GM23248 (cell line): ENCODE measurements at places on chromosomes 16 and 17. TPM values are rescaled to one million over a fixed set of nuclear protein-coding genes. Genes with fewer than 3 reads are reported as not detected.

DNA sequence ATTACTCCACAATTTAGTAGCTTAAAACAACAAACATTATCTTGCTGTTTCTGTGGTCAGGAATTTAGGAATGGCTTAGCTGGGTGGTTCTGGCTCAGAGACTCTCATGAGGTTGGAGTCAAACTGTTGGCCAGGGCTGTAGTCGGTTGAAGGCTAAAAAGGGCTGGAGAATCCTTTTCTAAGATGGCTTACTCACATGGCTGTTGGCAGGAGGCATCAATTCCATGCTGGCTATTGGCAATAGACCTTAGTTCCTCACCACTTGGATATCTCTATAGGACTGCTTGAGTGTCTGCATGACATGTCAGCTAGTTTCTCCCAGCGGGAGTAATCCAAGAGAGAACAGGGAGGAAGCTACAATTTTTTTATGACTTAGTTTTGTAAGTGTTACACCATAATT, 6.6 kb upstream of the EFCAB13 start:
- H3K27me3 ChIP-seq, result no peaks in the 10 kb centered on the region
- peak overlapping the region; percentile 71; the same call in 1 of the 2 replicates for H3K27ac ChIP-seq
- H3K4me1 ChIP-seq, result peaks cover 36% of the 10 kb centered on the region

The MT1M gene
- total RNA-seq, result 3.8 and 8.2 TPM in 2 replicates

- peaks cover 9% of the 10 kb centered on the region for H3K4me1 ChIP-seq
- DNase-seq, result no peak
Observed at GRCh38 chr16:3025032-3026002, 1.5 kb downstream of the THOC6 start.

GRCh38 chr16:583815-584591, 5.9 kb upstream of the RAB40C start:
- no peaks in the 10 kb centered on the region for H3K36me3 ChIP-seq
- no peak overlapping the region for H3K27ac ChIP-seq
- H3K4me1 ChIP-seq, result 0 out of 2 replicates have a peak, but pooled peaks cover 5% of the 10 kb centered on the region
- DNase-seq, result no peak
- no peaks in the 10 kb centered on the region for H3K27me3 ChIP-seq

The SLC52A1 gene
- 0.22 TPM in 1 of 2 replicates, not detected in the other for total RNA-seq

DNA sequence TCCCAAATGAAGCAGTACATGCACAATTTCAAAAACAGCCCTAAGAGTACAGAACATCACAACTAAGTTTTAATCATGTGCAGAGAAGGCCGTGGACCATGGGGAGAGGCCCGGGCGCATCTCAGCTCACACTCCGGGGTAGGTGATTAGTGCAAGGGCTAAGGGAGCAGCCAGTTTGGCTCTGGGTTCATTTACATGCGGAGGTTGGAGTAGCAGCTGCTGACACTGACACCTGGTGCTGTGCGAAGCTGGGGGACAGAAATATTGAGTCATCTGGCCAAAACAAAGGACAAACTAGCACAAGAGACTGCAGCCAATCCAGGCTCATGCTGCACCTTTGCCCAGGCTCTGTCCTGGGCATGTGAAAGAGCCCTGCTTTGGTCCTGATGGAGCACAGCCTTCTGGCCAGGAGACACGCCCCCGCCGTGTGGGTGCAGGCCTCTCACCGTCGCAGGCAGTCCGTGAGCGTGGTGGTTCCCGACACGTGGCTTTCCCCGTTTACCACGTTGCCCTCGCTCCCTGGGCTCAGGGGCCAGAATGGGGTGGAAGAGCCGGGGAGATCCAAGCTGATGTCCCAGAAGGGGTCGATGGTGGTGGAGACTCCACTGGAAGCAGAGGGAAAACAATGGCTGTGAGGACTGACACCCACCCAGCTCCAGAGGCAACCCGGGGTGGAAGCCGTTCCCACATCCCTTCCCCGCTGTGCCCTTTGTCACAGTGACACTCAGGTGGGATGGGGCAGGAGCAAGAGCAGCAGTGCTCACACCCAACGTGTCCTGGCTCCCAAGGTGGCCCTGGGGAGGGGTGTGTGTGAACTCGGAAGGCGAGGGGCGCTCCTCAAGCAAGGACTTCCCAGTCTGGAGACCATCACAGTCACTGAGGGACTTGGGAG, 31.9 kb downstream of the USP22 start:
- H3K27ac ChIP-seq, result no peak overlapping the region
- H3K4me1 ChIP-seq, result no peaks in the 10 kb centered on the region
- DNase-seq, result no peak
- H3K27me3 ChIP-seq, result no peaks in the 10 kb centered on the region
- H3K4me3 ChIP-seq, result no peak overlapping the region
- peaks cover 84% of the 10 kb centered on the region for H3K36me3 ChIP-seq

- H3K27ac ChIP-seq, result no peak overlapping the region
- peak; percentile 72 for DNase-seq
- peaks cover 10% of the 10 kb centered on the region; the same call in 1 of the 2 replicates for H3K27me3 ChIP-seq
- no peaks in the 10 kb centered on the region for H3K4me1 ChIP-seq
- H3K36me3 ChIP-seq, result no peaks in the 10 kb centered on the region
Observed at GRCh38 chr17:10337976-10338375, 34.8 kb downstream of the MYH13 start.

DNA sequence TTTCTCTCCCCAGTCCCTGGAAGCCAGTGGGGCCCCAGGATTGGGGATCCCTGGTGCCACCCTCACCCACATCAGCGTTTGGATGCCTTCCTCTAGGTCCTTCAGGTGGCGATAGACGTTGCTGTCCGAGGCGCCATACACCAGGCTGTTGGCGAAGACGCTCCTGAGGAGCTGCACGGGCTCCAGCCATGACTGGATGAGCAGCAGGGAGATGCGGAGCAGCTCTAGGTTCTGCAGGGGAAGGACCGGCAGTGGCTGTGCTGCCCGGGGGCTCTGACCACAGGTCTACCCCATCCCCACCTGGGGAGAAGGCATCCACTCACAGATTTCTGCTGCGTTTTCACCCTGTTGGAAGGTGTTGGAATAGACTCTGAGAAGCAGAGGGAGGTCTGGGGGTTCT, 1.0 kb downstream of the GH2 start:
- H3K4me1 ChIP-seq, result no peaks in the 10 kb centered on the region
- no peak overlapping the region for H3K27ac ChIP-seq
- H3K27me3 ChIP-seq, result no peaks in the 10 kb centered on the region
- H3K4me3 ChIP-seq, result no peak overlapping the region

- peaks cover 5% of the 10 kb centered on the region; the same call in 1 of the 2 replicates for H3K4me1 ChIP-seq
- H3K36me3 ChIP-seq, result no peaks in the 10 kb centered on the region
- H3K27ac ChIP-seq, result no peak overlapping the region
- H3K27me3 ChIP-seq, result no peaks in the 10 kb centered on the region
- H3K4me3 ChIP-seq, result no peak overlapping the region
- peak; percentile 18 for DNase-seq
Observed at GRCh38 chr17:1030684-1031532, 34.0 kb downstream of the TIMM22 start.

DNA sequence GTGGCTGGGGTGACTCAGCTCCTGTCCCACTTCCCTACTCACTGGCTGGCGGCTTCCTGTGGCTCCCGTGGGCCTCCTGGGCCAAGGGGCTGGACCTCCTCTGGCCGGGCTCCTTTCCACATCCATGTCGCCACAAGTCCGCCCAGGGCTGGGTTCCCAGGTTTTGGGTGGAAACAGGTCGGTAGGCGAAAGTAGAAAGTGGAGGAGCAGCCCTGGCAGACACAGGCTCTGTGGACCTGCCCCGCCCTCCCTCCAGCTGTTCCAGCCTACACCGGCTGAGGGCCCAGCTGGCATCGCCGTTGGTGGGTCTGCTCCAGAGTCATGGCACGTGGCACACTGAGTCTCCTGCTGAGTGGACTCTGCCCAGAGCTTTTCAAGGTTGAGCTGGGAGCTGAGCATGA, 28.7 kb downstream of the GSE1 start:
- H3K4me3 ChIP-seq, result no peak overlapping the region
- DNase-seq, result peak; percentile 64
- no peaks in the 10 kb centered on the region for H3K27me3 ChIP-seq
- H3K4me1 ChIP-seq, result 0 out of 2 replicates have a peak, but pooled peaks cover 3% of the 10 kb centered on the region
- no peak overlapping the region for H3K27ac ChIP-seq
- H3K36me3 ChIP-seq, result no peaks in the 10 kb centered on the region

DNA sequence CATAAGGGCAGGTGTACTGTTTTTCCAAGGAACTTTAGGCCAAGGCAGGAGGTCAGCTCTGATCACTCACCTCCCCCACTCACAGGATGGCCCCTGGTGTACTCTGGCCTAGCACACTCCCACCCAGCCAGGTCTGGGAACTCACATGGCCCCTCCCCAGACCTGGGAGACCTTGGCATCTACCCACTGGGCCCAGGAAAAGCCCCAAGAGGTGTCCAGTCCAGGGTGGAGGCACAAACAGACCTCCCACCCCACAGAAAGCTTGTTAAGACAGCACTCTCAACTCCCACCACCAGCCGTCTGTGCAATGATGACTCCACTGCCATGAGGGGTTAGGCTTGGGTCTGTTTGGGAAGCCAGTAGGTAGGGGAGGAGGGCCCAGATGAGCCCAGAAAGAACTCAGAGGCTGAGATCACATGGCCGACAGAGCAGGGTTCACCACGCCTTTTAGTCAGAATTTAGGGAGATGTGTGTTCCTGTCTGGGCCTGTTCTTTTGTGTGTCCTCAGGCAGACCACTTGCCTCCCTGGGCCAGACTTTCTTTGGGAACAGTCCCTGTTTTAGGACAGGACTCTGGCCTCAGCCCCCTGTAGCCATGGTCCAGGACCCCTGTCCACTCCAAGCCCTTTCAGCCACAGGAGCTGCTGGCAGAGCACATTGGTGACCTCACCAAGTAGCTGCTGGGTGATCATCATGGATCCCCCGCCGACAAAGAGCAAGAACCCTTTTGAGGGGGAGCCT, 12.1 kb upstream of the CBFB start:
- no peaks in the 10 kb centered on the region for H3K27me3 ChIP-seq
- no peaks in the 10 kb centered on the region for H3K4me1 ChIP-seq
- DNase-seq, result no peak
- no peaks in the 10 kb centered on the region for H3K36me3 ChIP-seq

The DOC2B gene
- not detected in 2 replicates for total RNA-seq

The EMP2 gene
- 23.0 and 26.0 TPM in 2 replicates for total RNA-seq

The TEKT5 gene
- total RNA-seq, result not detected in 2 replicates

GRCh38 chr16:30927789-30928378, 4.5 kb downstream of the FBXL19 start:
- H3K4me1 ChIP-seq, result peaks cover 4% of the 10 kb centered on the region; the same call in 1 of the 2 replicates
- H3K4me3 ChIP-seq, result no peak overlapping the region
- H3K27me3 ChIP-seq, result no peaks in the 10 kb centered on the region
- DNase-seq, result peak; percentile 59
- no peak overlapping the region for H3K27ac ChIP-seq
- H3K36me3 ChIP-seq, result no peaks in the 10 kb centered on the region

GRCh38 chr17:11284811-11285210, 43.8 kb downstream of the SHISA6 start:
- no peaks in the 10 kb centered on the region for H3K27me3 ChIP-seq
- no peak overlapping the region for H3K4me3 ChIP-seq
- H3K4me1 ChIP-seq, result no peaks in the 10 kb centered on the region
- H3K27ac ChIP-seq, result no peak overlapping the region

GRCh38 chr16:81337097-81337496, 22.3 kb downstream of the GAN start:
- H3K36me3 ChIP-seq, result no peaks in the 10 kb centered on the region
- peak; percentile 1 for DNase-seq
- H3K27me3 ChIP-seq, result no peaks in the 10 kb centered on the region
- no peaks in the 10 kb centered on the region for H3K4me1 ChIP-seq

GRCh38 chr16:17062676-17063075, 408.1 kb downstream of the XYLT1 start:
- DNase-seq, result no peak
- H3K4me1 ChIP-seq, result no peaks in the 10 kb centered on the region
- no peaks in the 10 kb centered on the region for H3K27me3 ChIP-seq
- H3K27ac ChIP-seq, result no peak overlapping the region

DNA sequence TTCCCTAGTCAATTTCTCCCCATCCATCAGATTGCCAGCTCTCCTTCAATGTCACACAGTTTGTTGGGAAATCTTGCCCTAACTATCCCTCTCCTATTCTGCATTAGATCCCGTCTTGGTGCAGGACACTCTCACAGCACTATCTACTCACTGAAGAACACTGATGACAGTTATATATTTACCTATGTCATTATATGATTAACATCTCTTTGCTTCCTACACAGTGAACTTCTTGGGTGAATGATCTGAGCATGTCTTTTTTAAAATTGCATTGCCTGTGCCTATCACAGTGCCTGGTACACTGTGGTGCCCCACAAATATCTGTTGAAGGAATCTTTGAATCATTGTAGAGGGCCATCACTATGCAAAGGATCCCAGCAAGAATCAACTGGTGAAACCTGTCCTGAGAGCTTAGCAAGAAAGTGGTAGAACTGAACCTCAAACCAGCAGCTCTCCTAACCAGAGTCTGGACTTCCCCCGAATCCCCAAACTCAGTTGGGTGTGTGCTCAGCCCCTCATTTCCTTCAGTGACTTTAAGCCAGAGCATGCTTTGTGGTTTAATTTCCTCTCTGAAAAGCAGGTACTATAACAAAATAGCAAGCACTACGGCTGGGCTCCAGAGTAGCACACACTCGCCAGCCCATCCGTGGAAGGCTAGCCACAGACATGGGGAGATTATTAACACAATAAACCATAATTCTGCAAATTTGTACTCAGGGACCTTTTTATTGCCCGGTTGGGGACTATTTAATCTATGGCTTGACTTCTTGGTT, 680.7 kb upstream of the SALL1 start:
- no peaks in the 10 kb centered on the region; the same call in 1 of the 2 replicates for H3K4me1 ChIP-seq
- H3K27ac ChIP-seq, result no peak overlapping the region
- H3K4me3 ChIP-seq, result no peak overlapping the region

The CHST6 gene
- total RNA-seq, result 0.65 and 0.76 TPM in 2 replicates

DNA sequence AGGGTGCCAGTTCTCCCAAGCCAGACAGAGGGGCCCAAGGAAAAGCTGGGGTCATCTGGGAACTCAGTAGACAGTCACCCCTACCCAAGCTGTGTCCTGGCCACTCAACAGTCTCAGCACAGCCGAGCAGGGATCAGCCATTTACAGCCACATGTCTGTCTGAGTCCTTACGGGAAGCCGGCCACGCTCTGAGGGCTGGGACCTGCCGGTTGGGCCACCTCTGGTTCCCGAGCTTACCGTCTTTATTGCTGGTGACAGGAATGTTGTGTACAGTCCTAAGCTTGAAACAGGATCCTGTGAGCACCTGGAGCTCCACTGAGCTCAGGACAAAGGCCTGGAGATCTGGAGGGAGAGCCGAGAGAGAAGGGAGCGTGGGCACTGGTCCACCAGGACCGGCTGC, 59.8 kb downstream of the TIMM22 start:
- no peaks in the 10 kb centered on the region for H3K27me3 ChIP-seq
- H3K27ac ChIP-seq, result no peak overlapping the region
- H3K4me1 ChIP-seq, result peaks cover 3% of the 10 kb centered on the region; the same call in 1 of the 2 replicates

The COA3 gene
- total RNA-seq, result 39.1 and 48.0 TPM in 2 replicates

The SPATA32 gene
- not detected in 2 replicates for total RNA-seq

The AATK gene
- total RNA-seq, result 1.6 and 4.0 TPM in 2 replicates

The MYO15A gene
- 0.25 and 0.54 TPM in 2 replicates for total RNA-seq
